ENCODE measurements at places on chromosomes 11 and 22.

DNA sequence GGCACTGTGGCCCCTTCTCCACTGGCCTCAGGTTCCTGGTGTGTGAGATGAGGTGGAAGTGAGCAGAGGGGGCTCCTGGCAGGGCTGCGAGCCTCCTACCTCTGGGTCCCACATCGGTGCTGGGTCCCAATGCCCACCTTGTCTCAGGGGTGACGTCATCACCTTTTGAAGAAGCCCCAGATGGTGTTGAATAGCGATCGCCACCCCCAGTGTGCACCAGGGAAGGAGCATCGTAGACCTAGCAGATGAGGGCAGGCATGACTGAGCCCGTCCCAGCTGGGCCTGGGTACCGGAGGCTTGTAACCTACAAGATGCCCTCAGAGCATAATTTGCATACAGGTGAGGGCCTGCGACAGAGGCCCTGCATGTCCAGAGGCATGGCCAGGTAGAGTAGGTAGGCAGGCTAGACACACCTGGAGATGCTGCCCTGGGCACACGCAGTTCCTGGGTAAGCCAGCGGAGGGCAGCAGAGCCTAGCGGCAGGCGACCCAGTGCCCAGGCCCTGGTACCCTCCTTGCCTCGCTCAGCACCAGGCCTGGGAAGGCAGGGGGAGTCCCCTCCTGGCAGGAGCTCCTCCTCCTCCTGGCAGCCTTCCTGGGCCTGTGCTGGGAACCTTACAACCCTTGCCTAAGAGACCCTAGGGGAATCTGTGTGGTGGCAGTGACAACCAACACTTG lies 52.5 kb downstream of the TPCN2 start:
- peak; percentile 87 for DNase-seq

DNA sequence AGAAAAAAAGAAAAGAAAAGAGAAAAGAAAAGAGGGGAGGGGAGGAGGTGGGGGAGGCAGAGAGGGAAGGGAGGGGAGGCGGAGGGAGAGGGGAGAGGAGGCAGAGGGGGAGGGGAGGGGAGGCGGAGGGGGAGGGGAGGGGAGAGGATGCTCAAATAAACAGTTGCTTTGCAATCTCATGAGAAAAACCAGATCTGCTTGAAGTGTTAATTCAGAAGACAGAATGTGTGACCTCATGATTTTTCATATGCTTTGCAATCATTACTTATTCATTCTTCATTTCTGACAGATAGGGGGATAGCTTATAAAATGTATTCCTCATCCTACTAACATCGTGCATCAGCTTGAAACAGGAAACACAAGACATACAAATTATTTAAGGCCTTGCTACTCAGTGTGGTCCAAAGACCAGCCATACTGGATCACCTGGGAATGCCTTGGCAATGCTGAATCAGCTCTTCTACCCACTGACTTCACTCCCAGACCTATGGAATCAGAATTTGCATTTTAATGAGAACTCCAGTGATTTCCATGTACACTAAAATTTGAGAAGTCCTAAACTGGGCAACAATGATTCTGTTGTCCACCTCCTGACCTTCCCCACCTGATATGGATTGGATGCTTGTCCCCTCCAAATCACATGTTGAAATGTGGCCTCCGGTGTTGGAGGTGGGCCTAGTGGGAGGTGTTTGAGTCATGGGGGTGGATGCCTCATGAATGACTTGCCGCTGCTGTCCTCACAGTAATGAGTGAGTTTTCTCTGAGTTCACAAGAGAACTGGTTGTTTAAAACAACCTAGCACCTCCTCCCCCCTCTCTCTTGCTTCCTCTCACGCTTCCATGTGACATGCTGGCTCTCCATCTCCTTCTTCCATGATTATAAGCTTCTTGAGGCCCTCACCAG lies 69.2 kb downstream of the CCDC34 start:
- no peak for DNase-seq

DNA sequence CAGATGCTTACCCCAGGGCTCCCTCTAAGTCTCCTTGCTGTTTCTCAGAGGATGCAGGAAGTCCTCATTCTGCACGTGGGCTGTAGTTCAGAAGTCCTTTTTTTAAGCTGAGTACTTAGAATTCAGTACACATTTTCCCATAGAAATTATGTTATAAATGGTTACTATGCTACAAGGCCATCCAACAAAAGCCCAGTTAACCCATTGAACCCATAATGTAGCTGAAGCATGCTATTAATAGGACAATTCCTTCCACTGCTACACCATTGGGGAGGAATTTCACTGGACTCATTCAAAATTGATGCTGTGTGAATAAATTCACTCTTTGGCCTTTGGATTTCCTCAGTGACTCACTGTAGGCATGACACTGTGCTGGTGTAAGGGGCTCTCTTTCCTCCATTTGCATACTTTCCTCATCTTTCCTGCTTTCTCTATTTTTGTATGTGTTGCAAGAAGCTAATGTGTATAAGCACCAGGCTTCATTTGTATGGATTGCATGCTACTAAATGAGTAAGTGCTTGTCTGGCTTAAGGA lies 148.0 kb downstream of the NTM start:
- DNase-seq = no peak

GRCh38 chr11:100867606-100868005 lies 180.5 kb downstream of the ARHGAP42 start:
- no peak for DNase-seq

DNA sequence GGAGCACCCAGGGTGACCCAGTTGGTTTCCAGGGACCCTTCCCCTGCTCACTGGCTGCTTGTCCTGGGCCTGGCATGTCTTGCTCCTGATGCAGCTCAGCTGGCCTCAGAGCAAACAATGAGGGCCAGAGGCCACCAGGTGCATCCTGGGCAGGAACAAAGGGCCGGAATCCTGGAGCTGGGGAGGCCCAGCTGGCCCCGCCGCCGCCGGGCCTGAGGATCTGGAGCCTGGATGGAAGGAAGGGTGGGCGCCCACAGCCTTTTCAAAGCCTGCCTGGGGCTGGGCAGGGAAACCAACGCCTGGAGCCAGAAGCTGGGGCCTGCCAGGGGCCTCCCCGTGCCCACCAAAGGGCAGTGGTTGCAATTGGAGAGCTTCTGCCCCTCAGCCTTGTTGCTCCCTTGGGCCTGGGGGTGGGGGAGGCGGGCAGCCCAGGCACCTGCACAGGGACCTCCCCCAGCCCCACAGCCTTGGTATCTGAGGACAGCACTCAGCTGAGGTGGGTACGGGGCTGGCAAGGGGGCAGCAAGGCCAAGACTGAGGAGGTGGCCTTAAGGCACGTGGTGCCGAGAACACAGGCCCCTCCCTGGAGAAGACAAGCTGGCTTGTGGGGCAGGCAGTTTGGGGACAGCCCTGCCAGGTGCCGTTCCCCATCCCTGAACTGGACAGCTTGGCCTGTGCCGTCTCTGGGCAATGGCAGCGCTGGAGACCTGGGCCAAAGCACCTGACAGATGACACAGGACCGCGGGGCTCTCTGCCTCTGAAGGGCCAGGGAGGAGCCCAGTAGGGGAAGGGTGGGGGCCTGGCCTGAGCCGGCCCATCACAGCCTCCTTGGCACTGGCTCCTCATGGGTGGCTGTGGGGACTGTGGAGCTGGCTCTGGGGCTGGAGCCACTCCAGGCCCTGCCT lies 7.1 kb upstream of the ADORA2A start:
- no peak for DNase-seq

DNA sequence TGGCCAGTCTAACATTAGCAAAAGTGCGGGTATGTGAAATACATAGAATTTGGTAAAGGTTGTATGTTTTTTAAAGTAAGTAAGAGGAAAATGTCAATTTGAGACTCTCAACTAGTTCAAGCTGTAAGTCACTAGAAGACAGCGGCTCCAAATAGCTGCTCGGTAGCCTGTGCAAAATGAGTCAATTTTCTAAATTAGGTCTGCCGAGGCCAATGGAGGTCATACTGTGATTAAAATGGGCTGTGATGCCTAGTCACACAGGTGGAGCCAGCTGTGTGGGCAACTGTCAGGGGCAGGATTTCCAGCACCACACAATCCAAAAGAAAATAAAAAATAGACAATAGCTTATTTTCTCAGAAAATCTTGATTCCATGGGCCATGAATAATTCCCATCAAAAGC lies 32.3 kb downstream of the KCNA4 start:
- no peak for DNase-seq

DNA sequence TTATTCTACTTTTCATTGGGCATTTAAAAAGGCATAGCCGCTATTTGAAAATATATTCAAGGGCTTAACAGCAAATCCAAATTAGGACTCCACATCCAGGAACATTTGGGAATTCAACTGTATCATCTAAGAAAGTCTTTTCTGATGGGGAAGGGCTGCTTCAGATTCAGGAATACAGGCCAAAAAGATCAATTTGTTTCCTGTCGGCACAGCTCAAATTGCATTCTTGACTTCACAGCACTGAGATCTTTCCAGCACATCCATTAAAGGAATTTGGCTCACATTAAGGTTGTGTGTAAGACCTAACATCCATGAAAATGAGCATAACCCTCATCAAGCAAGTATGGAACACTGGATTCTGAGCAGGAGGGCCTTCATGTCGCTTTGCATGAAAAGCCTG lies 1169.5 kb upstream of the CCDC90B start:
- no peak for DNase-seq

DNA sequence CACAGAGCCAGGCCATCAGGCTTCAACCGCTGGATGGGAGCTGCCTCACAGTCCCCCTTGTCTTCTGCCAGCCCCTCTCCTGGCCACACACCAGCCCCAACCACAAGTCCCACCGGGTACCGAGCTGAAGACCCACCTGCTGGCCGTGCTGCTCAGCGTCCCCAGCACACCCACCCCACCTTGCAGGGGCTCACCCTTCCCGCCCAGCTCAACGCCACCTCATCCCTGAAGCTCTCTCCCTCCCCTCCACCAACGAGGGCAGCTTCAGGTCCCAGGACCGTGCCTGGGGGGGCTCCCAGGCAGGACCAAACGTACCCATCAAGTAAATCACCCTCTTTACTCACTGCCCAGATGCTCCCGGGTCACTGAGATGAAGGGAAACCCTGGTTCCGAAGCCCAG lies 141.0 kb downstream of the CRYBB2 start:
- DNase-seq = no peak

- no peak for DNase-seq
Measured at GRCh38 chr11:105282658-105283057, 143.1 kb upstream of the CARD18 start.

GRCh38 chr22:17777005-17777716 lies 2.9 kb upstream of the BID start:
- no peak for DNase-seq

DNA sequence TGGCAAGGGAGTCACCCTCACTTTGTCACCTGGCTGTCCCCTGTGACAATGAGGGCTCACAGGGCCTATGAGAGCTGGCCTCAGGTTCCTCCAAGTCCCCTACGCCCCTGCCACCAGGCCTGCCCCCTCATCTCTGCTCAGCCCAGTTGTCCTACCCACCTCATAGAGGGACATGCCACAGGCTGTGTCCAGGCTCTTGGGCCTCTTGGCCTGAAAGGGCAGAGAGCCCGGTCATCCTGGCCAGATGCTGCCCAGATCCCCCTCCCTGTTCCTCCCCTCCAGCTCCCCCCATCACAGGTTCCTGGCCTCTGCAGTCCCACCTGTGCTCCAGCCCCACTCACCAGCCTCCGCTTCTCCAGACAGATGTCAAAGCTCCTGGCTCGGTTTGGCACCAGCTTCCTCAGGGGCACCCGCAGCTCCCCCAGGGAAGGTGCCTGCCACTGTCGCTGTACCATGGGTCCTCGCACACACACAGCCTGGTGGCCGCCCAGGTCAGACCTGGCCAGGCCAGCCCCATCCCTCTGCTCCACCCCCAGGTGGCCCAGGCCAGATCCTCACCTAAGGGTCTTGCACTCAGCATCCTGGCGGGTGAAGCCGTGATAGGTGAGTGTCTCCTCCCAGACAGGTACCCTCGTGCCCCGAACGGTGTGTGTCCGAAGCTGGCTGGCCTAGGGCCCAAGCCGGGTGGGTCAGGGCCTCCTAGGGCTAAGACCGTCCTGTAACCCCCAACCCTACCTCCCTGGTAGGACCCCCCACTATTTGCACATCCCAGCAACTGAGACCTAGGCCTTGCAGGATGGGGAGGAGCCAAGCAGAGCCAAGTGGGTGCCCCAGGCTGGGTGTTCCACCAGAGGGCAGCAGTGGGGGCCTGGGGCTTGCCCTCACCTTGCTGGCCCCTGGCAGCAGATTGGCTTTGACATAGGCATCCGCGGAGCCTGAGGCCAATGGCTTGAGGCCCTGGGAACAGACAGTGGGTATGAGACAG lies 8.3 kb downstream of the NDUFV1 start:
- DNase-seq = no peak

DNA sequence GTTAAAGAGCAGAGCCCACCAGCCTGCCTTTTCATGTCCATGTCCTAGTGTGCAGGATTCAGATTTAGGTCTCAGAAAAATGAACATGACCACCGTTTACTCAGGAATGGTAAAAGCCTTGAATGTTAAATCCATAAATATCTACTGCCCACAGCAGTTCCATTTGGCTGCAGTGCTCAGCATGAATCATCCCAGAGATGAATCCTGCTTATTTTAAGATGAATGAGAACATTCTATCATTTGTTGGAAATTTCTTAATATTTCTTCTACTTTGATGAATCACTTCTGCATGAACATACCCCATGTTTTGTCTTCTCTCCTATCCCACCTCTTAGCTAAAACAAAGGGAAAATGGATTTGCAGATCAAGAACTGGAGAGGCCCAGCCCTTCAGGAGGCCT lies 47.5 kb upstream of the AQP11 start:
- no peak for DNase-seq

- DNase-seq = no peak
Measured at GRCh38 chr11:67303835-67304411, 593 bp downstream of the SSH3 start.

DNA sequence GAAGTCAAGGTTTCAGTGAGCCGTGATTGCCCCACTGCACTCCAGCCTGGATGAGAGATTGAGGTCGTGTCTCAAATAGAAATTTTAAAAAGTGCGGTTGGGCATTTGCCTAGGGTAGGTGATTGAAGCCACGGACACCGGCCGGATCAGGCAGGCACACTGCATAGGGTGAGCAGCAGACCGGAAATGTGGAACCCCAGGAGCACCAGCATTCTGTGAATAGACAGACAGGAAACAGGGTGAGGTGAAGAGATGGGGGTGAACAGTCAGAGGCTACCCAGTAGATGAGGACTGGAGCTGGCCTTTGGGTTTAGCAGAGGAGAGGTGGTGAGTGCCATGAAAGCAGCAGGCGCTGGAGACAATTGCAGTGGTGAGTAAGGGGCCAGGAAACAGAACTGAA lies 43.5 kb downstream of the PPFIA1 start:
- no peak for DNase-seq

DNA sequence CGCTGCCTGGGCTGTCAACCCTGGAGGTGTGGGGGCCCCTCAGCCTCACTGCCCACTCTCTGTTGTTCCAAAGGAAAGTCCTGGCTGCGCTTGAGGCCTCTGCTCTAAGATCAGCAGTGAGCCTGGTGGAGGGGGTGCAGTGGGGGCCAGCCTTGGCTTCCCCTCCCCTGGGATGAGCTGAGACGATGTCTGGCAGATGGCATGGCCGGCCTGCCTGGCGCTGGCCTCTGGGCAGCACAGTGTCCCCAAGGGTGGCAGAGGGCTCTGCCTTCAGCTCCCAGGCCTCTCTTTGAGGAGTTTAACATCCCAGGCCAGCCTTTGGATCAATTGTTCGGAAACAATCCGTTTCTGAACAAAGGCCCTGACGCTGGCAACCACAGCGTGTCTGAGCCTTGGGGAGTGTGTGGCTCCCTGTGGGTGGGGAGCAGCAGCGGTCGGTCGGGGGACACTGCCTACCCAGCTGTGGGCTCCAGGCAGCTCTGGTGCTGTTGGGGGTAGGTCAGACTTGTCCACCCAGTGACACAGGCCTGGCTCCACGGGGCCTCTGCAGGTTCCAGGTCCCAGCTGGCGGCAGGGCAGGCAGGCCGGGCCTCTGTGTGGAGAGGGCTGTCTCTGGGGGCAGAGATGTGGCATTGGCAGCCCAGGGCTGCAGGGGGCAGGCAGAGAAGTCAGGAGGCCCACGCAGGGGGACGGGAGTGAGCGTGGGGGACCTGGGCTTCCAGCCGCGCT lies 12.1 kb downstream of the TSPAN4 start:
- no peak for DNase-seq

Measured in prostate gland (tissue), 2 donors.